CD4-positive, alpha-beta memory T cell (primary cell): ENCODE measurements at places on chromosomes 5 and 9.

DNA sequence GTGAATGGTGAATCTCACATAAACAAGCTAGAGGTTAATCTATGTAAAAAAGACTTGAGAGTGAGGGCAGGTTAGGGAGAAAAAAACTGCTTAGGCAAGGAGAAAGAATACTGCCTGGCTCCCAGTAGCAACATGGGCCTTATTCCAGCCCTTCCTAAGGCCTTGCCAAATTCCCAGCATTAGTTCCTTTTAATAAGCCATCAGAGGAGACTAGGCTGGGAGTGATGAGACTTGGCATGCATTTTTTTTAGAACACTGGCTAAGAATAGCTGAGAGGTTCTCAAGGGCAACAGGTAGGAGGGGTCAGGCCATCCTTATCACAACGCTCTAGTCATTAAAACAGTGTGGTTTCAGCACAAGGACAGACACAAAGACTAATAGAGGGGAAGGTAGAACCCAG is 20.9 kb upstream of the ZBTB43 start:
- no peak for DNase-seq

DNA sequence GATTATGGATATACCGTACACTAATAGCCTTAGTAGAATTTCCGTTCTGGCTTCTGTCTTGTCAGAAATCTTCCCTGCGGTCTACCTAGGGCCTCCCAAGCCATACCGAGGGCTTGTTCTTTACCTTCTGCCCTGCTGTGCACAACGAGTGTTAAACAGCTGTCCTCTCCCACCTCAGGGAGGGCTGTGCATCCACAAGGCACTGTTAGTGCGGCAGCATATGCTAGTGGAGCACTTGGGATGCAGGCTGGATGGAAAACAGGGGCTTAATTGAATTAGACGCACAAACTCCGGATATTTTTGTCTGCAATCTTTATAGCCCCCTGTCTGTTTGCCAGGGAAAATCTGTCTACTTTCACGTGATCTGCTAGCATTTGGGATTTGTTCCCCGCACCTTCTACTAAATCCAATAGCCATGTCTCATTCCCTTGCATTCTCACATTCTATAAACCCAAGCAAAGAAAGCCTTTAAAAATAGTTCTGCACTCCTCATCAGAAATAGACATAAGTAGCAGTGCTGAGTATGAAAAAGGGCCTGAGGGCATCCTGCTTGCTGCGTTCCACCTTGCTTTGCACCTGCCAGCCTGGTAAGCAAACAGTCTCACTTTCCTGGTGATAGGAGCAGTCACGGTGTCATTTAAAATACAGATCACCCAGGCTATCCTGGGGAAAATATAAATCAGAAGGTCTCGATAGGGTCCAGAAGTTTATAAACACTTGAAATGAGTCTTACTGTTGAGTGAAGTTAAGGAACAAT is 382.6 kb downstream of the RASEF start:
- no peak for DNase-seq

- peak; percentile 80 for DNase-seq
Measured at GRCh38 chr5:177446200-177447065, at the start of gene PRR7. PRR7 (plus strand) TSS chr5:177446814; CDS start chr5:177455068, 8,254 bp downstream.

GRCh38 chr9:127122176-127123063 is at the start of gene ANGPTL2:
ANGPTL2 (minus strand) TSS chr9:127122635; CDS start chr9:127108731, 13,904 bp downstream.
- DNase-seq, result no peak

GRCh38 chr5:32147959-32148358 is 26.2 kb downstream of the GOLPH3 start:
- no peak for DNase-seq

- no peak for DNase-seq
Measured at GRCh38 chr9:68794898-68795297, 89.9 kb downstream of the PIP5K1B start.

GRCh38 chr5:147481376-147481775 is 28.5 kb downstream of the DPYSL3 start:
- DNase-seq, result no peak

DNA sequence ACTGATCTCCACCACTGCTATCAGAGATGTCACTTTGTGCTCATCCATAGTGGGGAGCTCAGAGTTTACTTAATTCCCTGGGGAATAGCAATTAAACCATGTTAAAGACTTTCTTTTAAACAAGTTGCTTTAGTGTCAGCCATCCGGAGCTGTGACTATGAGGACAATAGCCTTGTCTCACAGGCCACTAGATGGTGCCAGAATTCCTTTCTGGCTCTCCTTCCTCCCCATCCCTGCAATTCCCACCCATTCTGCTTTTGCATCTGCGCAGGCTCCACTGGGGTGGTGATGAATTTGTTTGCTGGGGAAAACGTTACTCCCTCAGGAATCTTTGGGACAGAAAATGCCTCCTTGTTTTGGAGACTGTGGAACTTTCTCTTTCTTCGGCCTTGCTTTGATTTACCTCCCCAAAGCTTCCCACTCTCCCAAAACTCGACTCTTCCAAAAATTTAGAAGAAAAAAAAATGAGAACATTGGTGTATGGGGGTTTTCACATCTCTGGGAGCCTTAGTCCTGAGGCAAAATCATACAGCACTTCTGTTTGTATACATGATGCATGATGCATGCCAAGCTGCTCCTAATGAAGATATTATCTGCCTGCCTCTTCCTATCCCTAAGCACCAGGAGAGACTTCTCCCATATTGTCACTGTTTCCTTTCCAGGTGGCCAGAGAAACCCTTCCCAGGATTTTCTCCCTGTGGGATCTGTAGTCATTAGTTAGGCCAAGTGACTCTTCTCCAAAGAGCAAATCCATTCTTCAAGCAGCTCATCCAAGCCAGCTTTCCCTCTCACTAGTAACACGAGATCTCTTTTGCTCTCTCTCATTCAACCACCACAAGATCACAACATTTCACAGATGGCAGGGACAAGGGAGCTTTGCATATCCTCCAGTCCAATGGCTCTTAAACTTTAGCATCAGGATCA is 466.1 kb downstream of the TLR4 start:
- no peak for DNase-seq

GRCh38 chr5:32233696-32234447 is 59.8 kb upstream of the GOLPH3 start:
- DNase-seq, result no peak

GRCh38 chr9:14909601-14909960 is 647 bp downstream of the FREM1 start:
- no peak for DNase-seq

DNA sequence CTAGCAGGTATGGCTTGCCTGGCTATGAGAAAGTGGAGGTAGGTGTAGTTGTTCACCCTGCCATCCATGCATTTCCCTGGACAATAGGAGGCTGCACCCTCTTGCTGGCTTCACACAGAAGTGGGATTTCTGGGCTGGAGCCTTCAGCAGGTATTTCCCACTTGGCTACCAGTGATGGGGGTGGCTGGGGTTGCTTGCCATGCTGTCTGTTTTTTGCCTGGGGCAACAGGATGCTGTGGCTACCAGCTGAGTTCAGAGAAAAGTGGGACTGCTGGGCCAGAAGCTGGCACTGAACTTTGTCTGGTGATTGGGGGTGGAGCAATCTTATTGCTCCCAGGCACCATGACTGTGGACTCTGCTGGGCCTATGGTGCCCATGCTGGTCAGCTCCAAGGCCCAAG is 299.6 kb downstream of the FAM170A start:
- DNase-seq, result no peak

GRCh38 chr5:45279109-45279508 is 417.1 kb downstream of the HCN1 start:
- DNase-seq, result no peak
